ENCODE measurements at places on chromosomes 5 and 9.

DNA sequence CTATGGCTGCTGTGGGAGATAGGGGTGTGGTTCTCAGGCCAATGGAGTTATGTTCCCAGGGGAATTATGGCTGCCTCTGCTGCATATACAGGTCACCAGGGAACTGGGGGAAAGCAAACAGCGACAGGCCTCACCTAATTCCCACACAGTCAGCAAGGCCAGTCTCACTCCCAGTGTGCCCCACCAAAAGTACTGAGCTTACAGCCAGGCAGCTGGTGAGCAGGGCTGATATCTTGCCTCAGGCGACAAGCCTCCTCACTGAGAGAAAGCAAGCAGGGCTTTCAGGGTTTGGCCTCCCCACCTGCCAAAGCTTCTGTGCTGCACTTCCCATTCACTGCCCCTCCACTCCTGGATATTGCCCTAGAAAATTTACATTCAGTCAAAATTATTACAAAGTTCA is 273.8 kb upstream of the TARS1 start:
- no peak overlapping the region for H3K4me3 ChIP-seq
- DNase-seq, result no peak
- H3K27ac ChIP-seq, result no peak overlapping the region
- H3K36me3 ChIP-seq, result no peaks in the 10 kb centered on the region

GRCh38 chr5:127031147-127031862 is 947 bp upstream of the MARCHF3 start:
- no peak for DNase-seq
- H3K27ac ChIP-seq, result no peak overlapping the region
- H3K27me3 ChIP-seq, result peaks cover 19% of the 10 kb centered on the region
- peaks cover 12% of the 10 kb centered on the region for H3K4me1 ChIP-seq
- H3K4me3 ChIP-seq, result peak overlapping the region; percentile 80

GRCh38 chr5:119453040-119453373 is 710 bp downstream of the HSD17B4 start:
- DNase-seq, result no peak
- H3K27me3 ChIP-seq, result peaks cover 16% of the 10 kb centered on the region
- peaks cover 2% of the 10 kb centered on the region for H3K36me3 ChIP-seq
- H3K4me1 ChIP-seq, result peaks cover 26% of the 10 kb centered on the region
- H3K27ac ChIP-seq, result peak overlapping the region; percentile 87
- peak overlapping the region; percentile 91 for H3K4me3 ChIP-seq

GRCh38 chr5:58455066-58455465 is 4.8 kb downstream of the PLK2 start:
- no peak for DNase-seq
- no peak overlapping the region for H3K4me3 ChIP-seq
- H3K4me1 ChIP-seq, result peaks cover 7% of the 10 kb centered on the region
- peaks cover 9% of the 10 kb centered on the region for H3K36me3 ChIP-seq
- peaks cover 34% of the 10 kb centered on the region for H3K27me3 ChIP-seq
